Omental fat pad (tissue), 4 donors: ENCODE measurements at places on chromosomes 7 and 10. TPM values are rescaled to one million over a fixed set of nuclear protein-coding genes. Genes with fewer than 3 reads are reported as not detected.

Gene OR9A2
- total RNA-seq = not detected

Gene NPC1L1
- total RNA-seq = 0.32 TPM

Gene MBL2
- total RNA-seq = not detected

Gene PTEN
- total RNA-seq = 289 TPM

Gene CYP2C8
- not detected for total RNA-seq

Gene PITX3
- 0.37 TPM for total RNA-seq

Gene ERVW-1
- total RNA-seq = not detected

Gene XRCC2
- 0.38 TPM for total RNA-seq

Gene CALHM1
- total RNA-seq = not detected

Gene RADIL
- total RNA-seq = 1.1 TPM

Gene NUTM2B
- 0.19 TPM for total RNA-seq

Gene BBIP1
- total RNA-seq = 32.2 TPM

Gene HHEX
- total RNA-seq = 10.8 TPM

Gene NUTM2E
- total RNA-seq = not detected

Gene OR2A12
- not detected for total RNA-seq

Gene PKD2L1
- total RNA-seq = 0.24 TPM

GRCh38 chr7:148709014-148709413, 10.3 kb downstream of the CUL1 start:
- no peak for DNase-seq

GRCh38 chr10:33087922-33088321, 129.9 kb upstream of the ITGB1 start:
- no peak for DNase-seq

- DNase-seq = no peak
These were observed 33.3 kb upstream of the MNX1 start for GRCh38 chr7:157043745-157044144.

DNA sequence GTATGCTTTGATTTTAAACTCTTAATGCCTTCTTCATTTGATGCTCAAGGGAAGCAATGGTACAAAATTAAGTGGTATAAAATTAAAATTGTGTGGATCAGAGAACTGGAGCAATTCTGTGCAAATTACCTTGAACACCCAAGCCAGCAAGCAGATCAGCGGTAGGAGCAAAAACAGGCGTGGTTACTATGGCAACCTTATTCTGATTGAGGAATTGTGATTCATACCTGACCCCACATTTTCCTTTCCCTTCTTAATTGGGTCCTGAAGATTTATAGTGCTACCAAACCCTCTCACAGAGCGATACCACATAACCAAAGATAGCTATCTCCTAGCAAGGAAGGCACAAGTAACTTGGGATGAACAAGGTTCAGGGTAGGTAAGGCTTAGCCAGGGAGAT, 72.5 kb upstream of the FZD1 start:
- DNase-seq = no peak

GRCh38 chr10:86139066-86139657, 227.4 kb downstream of the GRID1 start:
- no peak for DNase-seq

- DNase-seq = no peak
These were observed 175.5 kb downstream of the SDHAF3 start for GRCh38 chr7:97293031-97293430.

- no peak for DNase-seq
These were observed 53.1 kb downstream of the GNAI1 start for GRCh38 chr7:80187727-80188126.

GRCh38 chr7:154541606-154542005, 461.3 kb downstream of the PAXIP1 start:
- no peak for DNase-seq

- DNase-seq = no peak
These were observed 21.9 kb downstream of the CACNB2 start for GRCh38 chr10:18162021-18162627.

- peak; percentile 57 for DNase-seq
These were observed 43.2 kb downstream of the ASB13 start for GRCh38 chr10:5623081-5623748.

GRCh38 chr10:28445516-28445915, 87.4 kb upstream of the WAC start:
- no peak for DNase-seq

GRCh38 chr10:78066728-78067430, 33.2 kb downstream of the RPS24 start:
- DNase-seq = no peak

DNA sequence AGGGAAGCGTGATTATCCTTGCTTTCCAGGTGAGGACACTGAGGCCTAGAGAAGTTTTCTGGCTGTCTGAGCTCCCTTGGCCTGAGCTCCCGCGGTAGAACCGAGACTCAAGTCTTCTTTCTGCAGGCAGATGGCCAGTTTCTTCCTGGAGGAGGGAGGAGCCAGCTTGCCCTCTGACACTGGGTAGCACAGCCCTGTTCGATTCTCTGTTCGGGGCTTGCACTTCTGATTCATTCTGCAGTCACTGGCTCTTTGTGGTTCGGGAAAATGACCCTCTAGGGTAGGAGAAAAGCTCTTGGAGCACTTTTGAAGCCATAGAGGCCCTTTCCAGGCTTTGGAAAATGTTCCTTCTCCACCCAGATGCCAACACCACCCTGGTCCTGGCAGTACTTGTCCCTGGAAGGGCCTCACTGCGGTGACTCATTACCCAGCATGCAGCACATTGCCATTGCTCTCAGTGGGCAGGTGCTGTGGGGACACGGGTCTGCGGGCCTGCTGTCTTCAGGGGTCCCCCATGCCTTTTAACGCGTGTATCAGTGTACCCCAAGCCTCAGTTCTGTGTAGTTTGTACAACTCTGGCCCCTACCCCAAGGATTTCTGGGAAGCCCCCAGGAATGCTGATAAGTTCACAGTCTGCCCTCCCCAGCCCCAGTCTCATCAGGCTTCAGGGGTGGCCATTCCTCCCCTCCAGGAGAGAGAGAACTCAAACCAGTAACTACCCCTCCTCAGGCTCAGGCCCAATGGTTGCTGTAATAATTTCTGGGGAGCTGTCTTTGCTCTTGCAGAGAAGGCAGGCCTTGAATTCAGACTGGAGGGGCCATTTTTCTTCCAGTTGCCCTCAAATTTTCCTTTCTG, 11.9 kb downstream of the CHST3 start:
- no peak for DNase-seq

DNA sequence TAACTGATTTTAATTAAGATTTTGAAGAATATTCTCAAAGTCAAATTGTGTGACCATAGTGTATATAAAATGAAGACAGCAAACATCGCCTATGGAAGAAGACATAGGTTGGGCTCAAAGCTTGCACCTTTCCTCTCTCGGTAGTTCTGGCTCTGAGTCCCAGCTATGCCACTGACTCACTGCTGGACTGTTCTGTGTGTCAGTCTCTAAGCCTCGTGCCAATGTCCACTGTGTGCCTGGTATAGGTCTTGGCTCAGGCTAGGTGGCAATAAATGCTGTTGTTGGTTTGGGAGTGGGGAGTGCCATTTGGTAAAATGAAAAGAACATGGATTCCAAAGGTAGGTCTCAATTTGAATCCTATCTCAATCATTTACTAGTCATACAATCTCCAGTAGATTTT, 137.5 kb upstream of the RHEB start:
- no peak for DNase-seq

- no peak for DNase-seq
These were observed 15.7 kb upstream of the ZNF862 start for GRCh38 chr7:149822353-149822943.

GRCh38 chr10:85213493-85213892, 885.1 kb downstream of the CCSER2 start:
- no peak for DNase-seq

DNA sequence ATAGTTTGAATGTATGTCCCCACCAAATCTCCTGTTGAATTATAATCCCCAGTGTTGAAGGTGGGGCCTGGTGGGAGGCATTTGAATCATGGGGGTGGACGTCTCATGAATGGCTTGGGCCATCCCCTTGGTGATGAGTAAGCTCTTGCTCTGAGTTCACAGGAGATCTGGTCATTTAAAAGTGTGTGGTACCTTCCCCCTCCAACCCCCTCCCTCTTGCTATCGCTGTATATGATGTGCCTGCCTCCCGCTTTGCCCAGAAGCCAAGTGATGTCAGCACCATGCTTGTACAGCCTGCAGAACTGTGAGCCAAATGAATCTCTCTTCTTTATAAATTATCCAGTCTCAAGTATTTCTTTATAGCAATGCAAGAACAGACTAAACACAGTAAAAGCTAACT, 103.0 kb downstream of the CNOT4 start:
- DNase-seq = no peak

DNA sequence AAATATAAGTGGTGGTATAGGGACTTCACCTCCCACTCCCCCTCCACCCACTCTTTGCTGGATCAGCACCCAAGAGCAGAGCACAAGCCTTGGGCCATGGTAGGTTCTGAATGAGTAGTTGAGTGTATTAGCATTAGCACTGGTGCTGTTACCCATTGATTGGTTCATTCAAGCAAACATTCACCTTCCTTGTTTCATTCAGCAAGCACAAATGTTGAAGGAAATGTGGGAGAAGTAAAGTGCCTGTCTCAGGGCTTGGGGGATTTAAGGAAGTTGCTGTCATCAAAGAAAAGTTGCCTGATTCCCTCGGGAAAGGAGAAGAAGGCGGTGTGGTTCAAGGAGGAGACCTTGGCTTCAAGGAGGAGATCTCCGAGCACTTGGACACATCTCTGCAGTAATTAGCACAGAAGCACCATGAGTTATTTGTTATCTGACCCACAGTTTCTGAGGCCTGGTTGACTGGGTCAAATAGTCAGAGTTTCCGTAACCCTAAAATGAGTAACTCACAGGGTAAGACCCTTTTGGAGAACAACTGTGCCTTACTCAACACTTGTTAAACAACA, 17.3 kb downstream of the IL2RA start:
- no peak for DNase-seq

GRCh38 chr7:30869794-30870611, 41.6 kb upstream of the AQP1 start:
- DNase-seq = no peak

GRCh38 chr10:21293518-21294356, 231.7 kb downstream of the SKIDA1 start:
- no peak for DNase-seq

GRCh38 chr10:103646304-103646703, 152.8 kb downstream of the NEURL1 start:
- DNase-seq = no peak

DNA sequence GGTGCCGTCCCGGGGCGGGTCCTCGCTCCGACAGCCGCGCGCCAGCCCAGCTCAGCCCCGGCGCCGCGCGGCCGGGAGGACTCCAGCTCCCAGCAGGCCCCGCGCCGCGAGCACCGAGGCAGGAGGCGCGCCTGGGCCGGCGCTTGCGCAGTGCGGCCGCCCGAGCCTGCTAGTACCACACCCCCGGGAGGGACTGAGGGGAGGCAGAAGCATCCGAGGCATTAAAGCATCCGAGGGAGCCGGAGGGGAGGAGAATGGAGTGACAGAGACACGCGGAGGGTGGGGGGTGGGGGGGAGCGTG, at the start of gene GRK5:
Gene GRK5, plus strand, starts transcription at position 206 of the 301 bp plus-strand sequence. CDS start 347 bp downstream, outside the sequence.
- peak; percentile 63 for DNase-seq

- no peak for DNase-seq
These were observed 18.4 kb downstream of the CLDN12 start for GRCh38 chr7:90421651-90422050.

DNA sequence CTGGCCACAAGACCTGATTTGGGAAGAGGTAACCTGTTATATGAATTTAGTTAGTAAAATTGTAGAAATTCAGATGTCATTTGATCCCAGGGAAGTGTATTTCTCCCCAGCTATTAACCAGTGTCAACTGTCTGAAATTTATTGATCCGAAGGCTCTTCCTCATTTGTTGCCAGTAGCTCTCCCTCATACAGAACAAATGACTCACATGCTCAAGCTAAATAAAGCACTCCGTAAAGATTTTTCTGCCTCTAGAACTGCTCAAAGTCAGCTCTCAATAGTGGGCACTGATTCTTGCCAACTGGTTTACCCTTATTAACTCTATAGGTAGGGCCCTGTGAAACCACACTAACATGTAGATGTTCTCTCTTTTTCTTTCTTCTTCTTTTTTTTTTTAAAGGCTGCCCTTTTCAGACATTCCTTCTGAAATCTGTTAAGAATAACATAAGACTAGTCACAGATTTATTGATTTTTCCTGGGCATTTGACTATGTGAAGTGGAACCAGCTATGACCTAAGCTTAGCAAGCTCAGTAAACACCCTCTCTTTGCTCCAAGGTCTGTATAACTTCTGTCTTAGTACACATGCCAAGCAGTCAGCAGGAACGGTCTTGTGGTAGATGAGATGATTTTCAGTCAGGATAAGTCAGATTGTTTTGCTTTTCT, 21.8 kb downstream of the RPA3 start:
- DNase-seq = no peak

DNA sequence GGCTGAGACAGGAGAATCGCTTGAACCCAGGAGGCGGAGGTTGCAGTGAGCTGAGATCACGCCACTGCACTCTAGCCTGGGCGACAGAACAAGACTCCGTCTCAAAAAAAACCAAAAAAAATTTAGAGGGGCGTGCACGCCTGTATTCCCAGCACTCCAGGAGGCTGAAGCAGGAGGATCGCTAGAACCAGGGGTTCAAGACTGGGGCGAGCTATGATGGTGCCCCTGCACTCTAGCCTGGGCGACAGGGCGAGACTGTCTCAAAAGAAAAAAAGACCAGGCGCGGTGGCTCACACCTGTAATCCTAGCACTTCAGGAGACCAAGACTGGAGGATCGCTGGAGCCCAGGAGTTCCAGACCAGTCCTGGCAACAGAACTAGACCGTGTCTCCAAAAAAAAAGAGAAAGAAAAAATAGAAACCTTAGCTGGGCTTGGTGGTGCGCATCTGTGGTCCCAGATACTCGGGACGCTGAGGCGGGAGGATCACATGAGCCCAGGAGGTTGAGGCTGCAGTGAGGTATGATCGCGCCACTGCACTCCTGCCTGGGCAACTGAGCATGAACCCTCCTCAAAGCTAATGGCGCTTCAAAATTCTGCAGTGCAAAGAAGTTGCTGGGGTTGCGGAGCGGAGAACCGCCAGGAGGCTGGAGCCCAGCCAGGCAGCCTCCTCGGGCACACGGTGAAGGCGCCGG, 382 bp upstream of the MBLAC1 start:
- DNase-seq = no peak

DNA sequence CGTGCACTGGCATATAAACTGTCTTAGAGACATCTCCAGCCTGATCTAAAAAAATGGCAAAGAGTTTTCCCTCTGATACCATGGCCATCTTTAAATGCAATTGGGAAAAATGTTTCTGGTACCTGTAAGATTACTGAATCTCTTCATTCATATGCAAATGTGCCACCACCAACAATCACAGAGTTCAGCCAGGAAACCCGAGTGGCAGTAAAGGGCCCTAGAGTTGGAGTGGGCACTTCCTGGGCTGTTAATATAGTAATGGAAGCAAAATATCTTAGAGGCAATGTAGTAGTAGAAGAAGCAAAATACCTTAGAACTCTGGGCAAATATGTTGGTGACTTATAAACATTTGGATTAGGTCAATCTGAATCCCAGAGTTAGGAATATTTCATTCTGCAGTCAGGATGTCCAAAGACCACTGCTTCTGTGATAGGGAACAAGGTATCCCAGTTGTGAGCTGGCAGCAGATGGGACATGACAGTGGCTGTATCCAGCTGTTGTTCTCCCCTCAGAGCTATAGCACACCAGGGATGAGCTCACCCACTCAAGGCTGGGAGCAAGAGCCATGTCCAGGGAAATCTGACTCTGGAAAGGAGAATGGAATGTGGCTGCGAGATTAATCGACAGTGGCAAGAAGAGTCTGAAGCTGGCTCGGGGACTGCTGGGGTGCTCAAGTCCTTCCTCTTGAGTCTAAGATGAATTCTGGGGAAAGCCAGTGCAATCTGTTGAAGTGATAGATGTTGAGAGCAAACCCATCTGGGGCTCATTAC, 332.1 kb downstream of the PHTF2 start:
- no peak for DNase-seq

GRCh38 chr7:26681819-26682418, 182.5 kb downstream of the SKAP2 start:
- DNase-seq = no peak

GRCh38 chr10:100014071-100014762, 4.5 kb upstream of the DNMBP start:
- DNase-seq = no peak
